ENCODE measurements at places on chromosomes 11 and 22. TPM values are rescaled to one million over a fixed set of nuclear protein-coding genes. Genes with fewer than 3 reads are reported as not detected.
A peak's percentile ranks its signal among the peaks of the same experiment; 100 is the strongest.

DNA sequence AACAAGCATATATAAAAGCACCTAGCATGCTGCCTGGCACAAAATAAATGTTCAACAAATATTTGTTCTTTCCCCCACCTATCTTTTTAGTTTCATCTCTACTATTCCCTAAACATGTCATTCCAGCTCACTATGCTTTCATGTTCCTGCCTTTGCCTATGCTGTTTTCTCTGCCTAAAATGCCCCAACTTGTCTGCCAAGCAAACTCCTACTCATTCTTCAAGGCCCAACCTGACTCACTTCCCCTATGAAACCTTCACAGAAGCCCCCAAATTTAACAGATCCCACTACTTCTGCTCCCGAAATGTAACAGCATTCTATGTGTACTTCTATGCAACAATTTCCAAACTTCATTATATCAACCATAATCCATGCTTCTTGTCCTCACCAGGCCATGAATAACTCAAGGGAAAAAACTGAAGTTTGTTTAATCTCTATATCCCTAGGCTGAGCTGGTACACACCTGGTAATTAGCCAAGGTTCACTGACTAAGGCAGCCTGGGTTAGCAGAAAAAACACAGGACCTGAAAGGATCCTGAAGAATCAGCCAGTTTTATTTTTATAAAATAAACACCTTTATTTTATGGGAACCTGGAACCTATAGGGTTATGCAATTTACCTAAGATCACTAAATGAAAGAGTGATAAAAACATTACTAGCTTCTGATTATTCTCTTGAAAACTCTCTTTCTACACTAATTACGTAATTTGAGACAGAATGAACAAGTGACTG lies 72.2 kb downstream of the PAK1 start:
- H3K27ac ChIP-seq, result no peak overlapping the region
- H3K36me3 ChIP-seq, result no peaks in the 10 kb centered on the region
- no peak for DNase-seq
- H3K4me3 ChIP-seq, result no peak overlapping the region
- no peaks in the 10 kb centered on the region for H3K4me1 ChIP-seq

The CATSPER1 gene
- total RNA-seq, result not detected

DNA sequence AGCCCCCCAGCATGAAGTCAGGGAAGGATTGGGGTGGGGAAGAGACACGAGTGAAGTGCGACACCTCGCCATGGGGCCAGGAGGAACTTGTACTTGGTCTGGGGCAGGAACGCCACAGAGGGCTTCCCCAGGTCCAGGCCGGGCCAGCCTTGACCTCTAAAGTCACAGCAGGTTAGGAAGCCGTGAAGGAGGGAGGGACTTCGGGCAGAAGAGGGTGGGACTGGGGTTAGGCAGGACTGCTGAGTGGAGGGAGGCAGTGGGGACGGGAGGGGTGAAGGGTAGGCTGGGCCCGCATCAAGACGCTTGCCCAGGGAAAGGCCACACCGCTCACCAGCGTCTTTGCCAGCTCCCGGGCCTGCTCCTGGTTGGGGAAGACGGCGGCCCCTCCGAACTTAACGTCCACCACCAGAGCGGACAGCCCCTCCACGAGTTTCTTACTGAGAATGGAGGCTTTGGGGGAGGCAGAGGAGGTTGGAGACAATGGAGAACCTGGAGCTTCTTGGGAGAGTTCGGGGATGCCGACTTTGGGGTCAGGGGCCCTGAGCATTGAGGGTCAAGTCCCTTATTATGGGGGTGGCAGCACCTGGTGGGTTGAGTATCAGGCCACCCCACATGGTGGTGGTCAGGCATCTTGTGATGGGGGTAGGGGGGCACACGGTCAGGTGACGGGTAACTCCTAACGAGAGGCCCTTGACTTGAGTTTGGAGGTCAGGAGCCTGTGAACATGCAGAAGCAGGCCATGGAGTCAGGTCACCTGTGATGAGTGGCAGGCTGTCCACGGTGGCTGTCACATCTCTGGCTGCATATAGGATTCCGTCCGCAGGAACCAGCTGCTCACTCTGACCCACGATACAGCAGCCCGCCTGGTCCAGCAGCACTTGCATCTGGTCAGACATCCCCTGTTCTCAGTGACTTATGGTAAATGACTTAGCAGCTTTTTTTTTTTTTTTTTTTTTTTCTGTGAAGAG lies 1.7 kb upstream of the SCO2 start:
- peak overlapping the region; percentile 92 for H3K27ac ChIP-seq
- H3K4me1 ChIP-seq, result peaks cover 65% of the 10 kb centered on the region

The KDM4E gene
- not detected for total RNA-seq

- DNase-seq, result no peak
- no peak overlapping the region for H3K27ac ChIP-seq
- no peak overlapping the region for H3K4me3 ChIP-seq
- H3K4me1 ChIP-seq, result peaks cover 12% of the 10 kb centered on the region
These were observed 140.8 kb downstream of the TRPC6 start for GRCh38 chr11:101442936-101443521.

DNA sequence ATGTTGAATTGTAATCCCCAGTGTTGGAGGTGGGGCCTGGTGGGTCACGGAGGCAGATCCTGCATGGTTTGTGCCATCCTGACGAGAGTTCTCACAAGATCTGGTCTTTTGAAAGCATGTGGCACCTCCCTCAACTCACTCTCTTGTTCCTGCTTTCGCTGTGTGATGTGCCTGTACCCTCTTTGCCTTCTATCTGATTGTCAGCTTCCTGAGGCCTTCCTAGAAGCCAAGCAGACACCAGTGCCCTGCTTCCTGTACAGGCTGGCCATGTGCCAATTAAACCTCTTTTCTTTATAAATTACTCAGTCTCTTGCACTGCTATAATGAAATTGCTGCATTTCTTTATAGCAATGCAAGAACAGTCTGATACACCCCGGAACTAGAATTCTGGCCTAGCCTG lies 13.1 kb downstream of the PTPN5 start:
- no peaks in the 10 kb centered on the region for H3K36me3 ChIP-seq
- H3K4me1 ChIP-seq, result peaks cover 5% of the 10 kb centered on the region
- H3K27ac ChIP-seq, result no peak overlapping the region
- no peaks in the 10 kb centered on the region for H3K27me3 ChIP-seq

DNA sequence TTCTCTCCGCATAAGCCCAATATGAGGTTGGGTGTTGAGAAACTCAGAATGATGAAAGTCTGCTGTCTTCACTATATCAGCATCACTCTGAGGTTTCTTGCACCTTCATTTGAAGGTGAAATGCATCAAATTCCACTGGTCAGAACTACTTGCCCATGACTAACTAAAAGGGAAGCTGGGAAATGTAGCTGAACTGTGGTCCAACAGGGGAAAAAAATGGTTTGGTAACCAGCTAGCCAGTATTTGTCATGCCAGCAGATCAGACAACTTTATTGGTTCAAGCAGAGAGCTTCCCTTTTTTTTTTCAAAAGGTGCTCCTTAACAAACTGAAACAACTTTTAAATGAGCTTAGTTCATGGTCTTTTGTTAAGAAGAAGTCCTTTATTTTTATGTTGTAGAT lies 14.2 kb upstream of the PIK3C2A start:
- no peak overlapping the region for H3K27ac ChIP-seq
- H3K36me3 ChIP-seq, result no peaks in the 10 kb centered on the region
- no peak overlapping the region for H3K4me3 ChIP-seq
- DNase-seq, result no peak

GRCh38 chr22:48531761-48532435 lies 1295.8 kb downstream of the BRD1 start:
- no peak overlapping the region for H3K27ac ChIP-seq
- no peaks in the 10 kb centered on the region for H3K27me3 ChIP-seq
- H3K4me1 ChIP-seq, result no peaks in the 10 kb centered on the region
- H3K4me3 ChIP-seq, result no peak overlapping the region
- no peaks in the 10 kb centered on the region for H3K36me3 ChIP-seq
